ENCODE measurements at places on chromosomes 16 and 17.

DNA sequence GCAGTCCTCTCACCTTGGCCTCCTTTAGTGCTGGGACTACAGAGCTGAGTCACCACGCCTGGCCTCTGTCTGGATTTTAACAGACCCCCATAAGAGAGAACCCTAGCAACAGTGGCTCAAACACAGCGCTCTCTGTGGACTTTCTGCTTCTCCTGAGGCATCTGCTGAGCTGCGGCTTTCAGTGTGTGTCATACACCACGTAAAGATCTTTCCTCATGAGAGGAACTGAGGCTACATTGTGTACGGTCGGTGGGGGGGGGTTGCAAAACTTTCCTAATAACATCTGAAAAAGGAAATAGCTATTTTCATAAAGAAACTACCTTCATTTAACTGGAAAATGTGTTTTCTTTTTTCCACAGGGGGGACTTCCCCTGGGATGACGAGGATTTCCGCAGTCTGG is 32.9 kb downstream of the DEF8 start:
- no peak for DNase-seq

- DNase-seq: no peak
Measured at GRCh38 chr17:71234349-71234748, 886.5 kb upstream of the SOX9 start.

DNA sequence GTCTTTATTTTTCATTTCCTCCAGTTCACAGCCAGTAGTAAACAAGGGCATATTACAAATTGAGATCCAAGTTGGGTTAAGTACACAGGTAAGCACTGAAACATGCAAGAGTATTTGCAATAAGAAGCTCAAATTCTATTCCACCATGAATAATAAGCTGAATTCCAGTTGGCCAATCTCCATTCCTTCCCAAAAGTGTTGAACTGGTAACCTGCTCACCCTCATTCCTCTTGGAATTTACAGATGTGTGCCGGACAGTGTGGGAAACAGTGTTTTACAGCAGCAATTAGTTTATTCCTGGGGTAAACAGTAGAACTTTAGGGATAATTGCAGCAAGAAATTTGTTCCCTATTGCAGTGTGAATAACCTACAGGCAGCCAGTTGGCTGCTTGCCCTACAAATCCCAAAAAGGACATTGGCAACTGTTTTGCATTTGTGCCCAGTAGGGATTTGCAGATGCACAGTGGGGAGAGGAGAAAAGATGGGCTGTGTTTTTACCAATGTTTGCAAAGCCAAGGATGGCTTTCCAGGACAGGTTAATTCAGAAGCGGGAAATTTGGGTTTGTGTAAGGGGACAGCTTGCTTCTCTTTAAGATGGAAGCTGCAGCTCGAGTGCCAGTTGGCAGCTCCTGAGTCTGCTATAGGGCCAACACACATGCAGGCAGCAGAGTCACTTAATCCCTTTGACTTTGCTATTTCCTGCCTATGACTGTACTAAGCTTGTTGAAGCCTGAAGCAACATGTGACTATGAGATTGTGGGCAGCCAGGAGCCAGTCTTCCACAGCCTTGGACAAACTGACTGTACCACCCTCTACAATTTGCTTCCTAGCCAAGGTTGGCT is 318.9 kb downstream of the MAP2K6 start:
- no peak for DNase-seq

DNA sequence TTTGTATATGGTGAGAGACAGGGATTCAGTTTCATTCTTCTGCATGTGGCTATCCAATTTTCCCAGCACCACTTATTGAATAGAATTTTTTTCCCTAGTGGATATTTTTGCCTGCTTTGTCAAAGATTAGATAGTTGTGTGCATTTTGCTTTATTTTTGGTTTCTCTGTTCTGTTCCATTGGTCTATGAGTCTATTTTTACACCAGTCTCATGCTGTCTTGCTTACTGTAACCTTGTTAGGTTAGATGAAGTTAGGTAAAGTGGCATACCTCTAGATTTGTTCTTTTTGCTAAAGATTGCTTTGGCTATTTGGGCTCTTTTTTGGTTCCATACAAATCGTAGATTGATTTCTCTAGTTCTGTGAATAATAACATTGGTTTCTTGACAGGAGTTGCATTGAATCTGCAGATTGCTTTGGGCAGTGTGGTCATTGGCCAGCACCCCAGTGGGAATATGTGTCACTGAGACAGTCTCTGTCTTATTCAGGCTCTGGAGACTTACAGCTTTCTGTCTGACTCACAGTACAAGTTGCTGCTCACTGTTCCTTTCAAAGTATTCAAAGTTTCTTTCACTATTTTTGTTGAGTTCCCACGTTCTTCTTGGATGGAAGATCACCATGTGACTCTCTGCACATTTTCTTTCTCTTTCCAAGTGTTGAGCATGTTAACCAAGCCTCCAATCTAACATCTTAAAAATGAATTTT is 709.1 kb downstream of the CDH11 start:
- DNase-seq: no peak

DNA sequence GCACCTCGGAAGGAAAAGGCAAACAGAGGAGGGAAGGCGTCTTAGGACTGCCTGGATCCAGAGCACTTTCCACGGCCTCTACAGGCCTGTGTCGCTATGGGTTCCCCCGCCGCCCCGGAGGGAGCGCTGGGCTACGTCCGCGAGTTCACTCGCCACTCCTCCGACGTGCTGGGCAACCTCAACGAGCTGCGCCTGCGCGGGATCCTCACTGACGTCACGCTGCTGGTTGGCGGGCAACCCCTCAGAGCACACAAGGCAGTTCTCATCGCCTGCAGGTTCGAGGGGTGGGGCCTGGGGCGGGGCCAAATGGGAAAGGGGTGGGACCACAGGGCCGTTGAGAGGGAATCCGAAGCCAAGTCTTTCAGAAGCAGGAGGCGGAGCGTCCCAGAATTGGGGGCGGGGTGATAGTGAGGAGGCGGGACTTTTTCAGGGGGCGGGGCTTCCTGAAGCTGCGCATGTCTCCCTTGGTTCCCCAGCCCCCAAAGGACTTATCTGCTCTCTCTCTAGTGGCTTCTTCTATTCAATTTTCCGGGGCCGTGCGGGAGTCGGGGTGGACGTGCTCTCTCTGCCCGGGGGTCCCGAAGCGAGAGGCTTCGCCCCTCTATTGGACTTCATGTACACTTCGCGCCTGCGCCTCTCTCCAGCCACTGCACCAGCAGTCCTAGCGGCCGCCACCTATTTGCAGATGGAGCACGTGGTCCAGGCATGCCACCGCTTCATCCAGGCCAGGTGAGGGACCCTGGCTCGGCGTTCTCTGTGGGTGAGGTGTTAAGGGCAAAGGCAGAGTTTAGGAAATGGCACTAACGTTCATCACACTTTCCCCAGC is 939 bp downstream of the BCL6B start:
- DNase-seq: peak; percentile 99

DNA sequence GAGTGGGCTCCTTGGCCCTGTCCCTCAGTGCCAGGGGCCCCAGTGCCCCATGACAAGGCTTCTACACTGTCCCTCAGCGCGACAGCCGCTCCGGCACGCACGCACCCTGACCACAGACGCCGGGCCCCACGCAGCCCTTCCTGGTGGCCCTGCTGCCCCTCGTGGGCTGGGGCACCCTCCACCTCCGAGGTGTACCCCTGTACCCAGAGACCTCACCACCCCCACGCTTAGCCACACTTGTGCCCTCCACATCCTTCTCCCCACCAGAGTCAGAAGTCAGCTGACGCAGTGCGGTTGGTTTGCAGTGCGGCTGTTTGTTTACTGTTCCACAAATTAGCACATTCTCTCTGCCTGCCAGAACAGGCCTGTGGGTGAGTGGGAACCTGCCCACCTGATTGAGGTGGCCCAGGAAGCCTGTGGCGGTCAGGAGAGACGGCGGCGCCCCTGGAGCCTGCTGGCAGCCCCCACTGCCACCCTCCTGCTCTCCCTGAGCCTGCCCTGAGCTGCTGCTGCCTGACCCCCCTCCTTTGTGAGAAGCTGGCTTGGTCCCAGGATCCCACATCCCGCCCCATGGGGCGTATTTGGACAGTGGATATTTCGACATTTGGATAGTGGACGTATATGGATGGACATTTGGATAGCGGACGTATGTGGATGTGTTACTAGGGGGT is 38.0 kb upstream of the CDH15 start:
- no peak for DNase-seq

- peak; percentile 57 for DNase-seq
Measured at GRCh38 chr17:10683853-10684252, 13.5 kb downstream of the SCO1 start.

DNA sequence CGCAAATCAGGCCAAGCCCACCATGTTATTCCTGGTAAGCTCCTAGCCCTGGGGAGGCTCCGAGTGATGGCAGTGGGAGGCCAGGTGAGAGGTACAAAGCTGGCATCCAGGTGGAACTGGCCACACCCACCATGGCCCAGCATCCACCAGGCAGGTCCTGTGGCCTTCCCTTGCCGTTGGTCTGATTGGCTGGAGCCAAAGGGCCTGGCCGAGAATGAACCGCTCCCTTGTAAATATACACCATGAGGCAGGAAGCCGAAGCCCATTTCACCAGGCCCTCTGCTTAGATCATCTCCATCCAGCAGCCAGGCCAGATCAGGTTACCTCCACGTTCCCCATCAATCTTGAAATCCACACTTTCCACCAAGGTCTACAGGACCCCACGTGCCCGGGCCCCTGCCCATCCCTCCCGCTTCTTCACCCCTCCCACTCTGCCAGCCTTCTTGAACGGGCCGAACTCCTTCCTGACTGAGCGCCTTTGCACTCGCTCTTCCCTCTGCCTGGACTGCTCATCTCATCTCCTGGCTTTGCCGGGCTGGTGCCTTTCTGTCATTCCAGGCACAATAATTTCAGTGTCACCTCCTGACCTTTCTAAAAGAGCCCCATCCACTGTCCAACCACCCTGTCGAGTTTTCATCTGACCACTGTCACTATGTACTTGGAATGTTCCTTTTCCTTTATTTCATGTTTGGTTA is 5.8 kb downstream of the SOCS1 start:
- peak; percentile 74 for DNase-seq

DNA sequence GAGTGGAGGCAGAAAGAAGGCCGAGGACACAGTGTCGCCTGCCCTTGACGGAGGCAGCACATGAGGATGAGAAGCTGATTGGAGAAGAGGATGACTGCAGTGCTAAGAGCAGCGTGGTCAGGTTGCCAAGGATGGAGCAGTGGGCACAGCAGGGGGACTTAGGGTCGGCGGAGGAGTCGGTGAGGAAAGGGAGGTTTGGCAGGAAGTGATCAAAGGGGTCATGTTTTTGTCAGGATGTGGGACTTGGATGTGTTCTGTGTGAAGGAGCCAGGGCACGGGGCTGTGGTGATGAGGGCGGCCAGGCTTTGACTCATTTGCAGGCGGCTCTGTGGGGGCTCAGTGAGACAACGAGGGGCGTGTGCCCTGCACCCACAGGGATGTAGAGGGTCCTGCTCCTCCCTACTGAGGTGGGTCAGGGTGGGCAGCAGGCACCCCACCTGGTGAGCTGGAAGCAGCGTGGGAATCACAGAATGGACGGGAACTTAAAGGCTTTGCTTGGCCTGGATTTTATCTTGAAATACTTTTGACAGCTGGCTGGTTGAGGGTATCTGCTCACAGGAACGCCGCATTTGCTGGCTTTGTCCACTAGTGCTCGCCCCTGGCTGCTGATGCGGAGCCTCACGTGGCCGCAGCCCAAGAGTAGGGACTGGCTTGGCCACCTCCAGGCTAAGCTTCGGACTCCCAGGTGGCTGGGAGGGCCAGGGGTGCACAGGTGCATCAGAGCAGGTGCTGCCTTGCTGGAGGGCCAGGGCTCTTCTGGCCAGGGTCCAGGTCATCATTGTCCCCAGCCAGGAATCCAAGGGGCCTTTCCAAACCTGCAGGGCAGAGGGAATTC is 6.0 kb downstream of the MPG start:
- no peak for DNase-seq

- no peak for DNase-seq
Measured at GRCh38 chr16:81686391-81687130, 92.5 kb upstream of the PLCG2 start.

DNA sequence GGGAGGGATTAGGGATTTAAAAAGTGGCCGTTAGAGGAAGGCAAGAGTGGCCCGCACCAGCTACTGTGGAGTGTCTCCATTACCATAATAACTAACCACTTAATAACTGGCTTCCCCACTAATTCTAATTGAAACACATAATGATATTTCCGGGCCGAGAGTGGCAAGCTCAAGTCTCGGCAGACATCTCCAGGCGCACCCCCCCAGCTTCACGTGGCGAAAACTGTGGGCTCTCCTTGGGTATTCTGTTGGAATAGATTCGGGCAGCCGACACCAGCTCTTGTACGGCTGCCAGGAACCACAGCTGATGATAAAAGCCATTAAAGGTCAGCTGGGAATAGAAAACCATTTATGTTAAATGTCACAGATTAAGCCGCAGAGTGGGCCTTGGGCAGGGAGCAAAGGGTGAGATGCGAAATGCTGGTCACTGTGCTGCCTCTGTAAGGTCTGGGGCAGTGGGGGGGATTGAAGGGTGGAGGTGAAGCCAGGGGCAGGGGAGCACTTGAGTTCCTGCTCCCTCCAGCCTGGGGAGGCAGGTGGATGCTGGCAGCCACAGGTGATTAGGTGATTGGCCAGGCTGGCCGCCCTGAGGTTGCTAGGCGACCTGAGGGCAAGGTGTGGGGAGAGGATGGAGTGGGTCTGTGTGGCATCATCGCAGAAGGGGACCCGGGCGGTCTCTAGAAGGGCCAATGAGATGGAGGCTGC is 115.6 kb upstream of the SDK2 start:
- peak; percentile 87 for DNase-seq

DNA sequence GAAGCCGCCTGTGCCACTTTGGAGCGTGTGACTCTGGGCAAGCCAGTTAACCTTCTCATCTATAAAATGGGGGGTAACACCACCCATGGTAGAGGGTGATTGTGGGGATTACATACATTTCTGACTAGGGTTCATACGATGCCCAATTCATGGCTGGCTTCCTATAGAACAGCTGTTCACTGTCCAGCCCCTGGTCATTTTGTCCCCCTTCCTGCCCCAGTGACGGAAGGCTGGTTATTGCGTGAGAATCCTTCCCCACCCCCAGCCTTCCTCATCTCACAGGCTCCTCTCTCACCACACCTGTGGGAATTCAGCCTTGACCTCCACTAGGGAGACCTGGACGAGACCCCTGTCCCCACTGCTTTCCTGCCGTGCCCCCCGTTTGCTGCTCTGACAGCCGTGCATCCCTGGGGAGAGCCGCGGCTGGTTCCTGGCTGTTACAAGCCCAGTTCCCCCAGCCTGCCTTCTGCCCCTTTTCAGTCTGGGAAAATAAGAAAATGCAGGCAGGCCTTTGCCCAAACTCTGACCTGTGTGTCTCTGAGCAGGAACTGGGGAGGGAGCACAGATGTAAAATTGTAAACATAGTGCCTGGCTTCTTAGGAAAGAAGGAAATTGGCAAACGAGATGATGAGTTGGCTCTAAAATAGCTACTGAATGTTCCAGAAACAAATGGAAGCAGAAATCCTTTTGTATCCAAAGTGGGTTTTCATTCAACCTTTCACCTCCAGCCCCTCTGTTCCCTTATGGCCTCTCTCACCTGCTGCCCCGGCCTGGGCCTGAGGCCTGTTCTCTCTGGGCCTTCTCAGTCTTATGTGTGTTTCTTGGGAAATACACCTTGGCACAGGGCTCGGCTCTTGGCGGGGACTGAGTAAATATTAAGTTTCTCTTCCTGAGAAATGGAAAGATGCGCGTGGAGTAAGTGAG is 67.3 kb downstream of the OR1D5 start:
- no peak for DNase-seq

DNA sequence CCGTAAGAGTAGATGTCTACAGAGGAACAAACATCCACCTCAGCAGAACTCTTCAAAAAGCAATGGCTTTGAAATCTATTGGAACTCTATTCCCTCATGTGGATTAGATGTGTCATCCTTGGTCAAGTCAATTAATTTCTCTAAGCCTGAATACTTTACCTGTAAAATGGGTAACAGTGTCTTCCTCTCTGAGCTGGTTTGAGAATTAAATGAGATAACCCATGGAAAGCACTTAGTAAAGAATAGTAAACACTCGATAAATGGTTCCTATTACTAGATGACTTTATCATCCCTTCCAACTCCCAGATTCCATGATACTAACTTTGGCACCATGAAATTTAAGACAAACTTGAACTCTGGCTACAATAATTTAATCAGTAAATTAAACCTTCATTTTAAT is 89.1 kb downstream of the SKAP1 start:
- no peak for DNase-seq
